ENCODE measurements at places on chromosomes 4 and X.

DNA sequence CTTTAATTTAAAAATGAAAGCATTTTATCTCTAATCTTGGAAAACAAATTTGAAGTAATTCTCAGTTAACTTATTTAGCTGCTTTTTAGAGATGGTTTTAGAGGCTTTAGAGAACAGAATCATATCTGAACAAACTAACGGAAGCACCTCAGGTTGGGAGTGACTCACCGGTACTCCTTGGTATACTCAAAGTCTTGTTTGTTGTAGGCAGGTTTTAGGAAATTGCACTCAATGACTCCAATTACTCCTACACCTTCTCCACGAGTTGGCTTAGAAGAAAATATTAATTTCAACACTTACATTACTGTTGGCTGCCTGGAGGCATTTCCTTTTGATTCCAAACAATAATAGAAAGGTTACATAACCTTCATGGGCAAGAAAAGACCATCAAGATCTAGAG, 23.6 kb downstream of the MORC4 start:
- DNase-seq, result no peak

DNA sequence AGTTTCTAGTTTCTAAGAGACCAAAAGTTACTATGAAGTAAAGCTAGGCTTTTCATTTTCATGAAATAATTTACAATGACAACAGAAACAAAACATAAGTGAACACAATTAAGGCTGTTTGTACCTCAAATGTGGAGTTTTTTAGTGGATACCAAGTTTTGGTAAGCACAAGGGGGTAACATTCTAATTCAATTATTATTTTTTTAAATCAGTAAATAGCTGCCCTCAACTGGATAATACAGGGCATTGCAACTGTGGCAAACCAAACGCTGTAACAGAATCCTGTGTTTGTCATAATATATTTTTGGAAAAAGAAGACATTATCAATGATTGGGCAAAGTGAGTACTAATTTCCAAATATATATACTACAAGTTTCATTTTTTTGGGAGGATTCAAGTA, 150.3 kb downstream of the FBXW7 start:
- no peak for DNase-seq

DNA sequence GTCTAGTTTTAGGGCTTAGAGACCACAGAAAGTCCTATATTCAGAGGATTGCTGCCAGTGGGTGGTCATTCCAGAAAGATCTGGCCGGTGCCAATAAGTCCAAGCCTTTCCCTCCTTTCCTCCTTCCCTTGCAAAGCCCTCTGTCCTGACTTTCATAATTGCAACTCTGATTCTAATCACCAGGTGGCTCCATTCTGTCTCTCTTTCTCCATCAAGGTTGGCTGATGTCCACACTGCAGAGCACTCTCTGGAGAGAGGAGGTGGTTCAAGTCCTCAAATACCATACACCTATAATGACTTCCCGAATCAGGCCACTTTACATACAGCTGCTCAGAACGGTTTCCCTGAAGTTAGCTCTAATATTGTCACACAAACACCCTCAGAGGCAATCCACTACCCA, 22.4 kb upstream of the ARMCX4 start:
- no peak for DNase-seq

- DNase-seq, result no peak
Observed at GRCh38 chrX:12878536-12878935, 11.7 kb downstream of the TLR7 start.

- no peak for DNase-seq
Observed at GRCh38 chr4:140061659-140062289, 92.2 kb downstream of the MAML3 start.

GRCh38 chr4:127045861-127046260, 586.9 kb upstream of the INTU start:
- peak; percentile 41 for DNase-seq

GRCh38 chr4:3423406-3423805, 18.4 kb upstream of the HGFAC start:
- no peak for DNase-seq

GRCh38 chrX:11478026-11478425, 184.8 kb downstream of the AMELX start:
- no peak for DNase-seq

- no peak for DNase-seq
Observed at GRCh38 chr4:169099771-169100180, 89.7 kb upstream of the CBR4 start.

GRCh38 chrX:48893556-48894348, 3.8 kb downstream of the TIMM17B start:
- DNase-seq, result no peak

- no peak for DNase-seq
Observed at GRCh38 chr4:95439896-95440295, 108.9 kb downstream of the UNC5C start.

- DNase-seq, result no peak
Observed at GRCh38 chr4:80538276-80538926, 202.9 kb downstream of the CFAP299 start.

DNA sequence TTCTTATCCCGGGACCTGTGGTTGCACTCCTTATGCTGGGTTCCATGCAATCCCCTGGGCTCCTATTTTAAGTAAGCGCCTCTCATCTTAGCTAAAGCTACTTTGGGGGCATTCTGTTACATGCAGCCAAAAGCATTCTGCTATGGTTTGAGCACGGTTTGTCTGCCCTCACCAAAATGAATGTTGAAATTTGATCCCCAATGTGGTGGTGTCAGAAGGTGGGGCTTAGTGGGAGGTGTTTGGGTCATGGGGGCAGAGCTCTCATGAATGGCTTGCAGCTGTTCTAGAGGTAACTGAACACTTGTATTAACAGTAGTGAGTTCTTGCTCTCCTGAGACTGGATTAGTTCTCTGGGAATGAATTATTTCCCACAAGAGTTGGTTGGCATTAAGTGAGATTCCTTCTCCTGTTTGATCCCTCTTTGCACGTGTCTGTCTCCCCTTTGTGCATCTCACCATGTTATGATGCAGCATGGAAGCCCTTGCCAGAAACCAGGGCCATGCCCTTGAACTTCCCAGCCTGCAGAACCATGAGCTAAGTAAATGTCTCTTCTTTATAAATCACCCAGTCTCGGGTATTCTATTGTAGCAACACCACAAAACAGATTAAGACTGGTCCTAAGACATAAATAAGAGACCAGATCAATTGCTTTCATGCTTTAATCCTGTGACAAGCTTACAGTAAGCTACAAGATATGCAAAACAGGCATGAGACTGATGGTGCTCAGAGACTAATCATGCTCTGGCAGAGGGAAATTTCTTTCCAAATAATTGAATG, 141.8 kb downstream of the TSPAN5 start:
- no peak for DNase-seq

GRCh38 chr4:82525307-82525911, 36.4 kb downstream of the TMEM150C start:
- no peak for DNase-seq

- no peak for DNase-seq
Observed at GRCh38 chr4:96504386-96504785, 664.5 kb downstream of the PDHA2 start.

- DNase-seq, result peak; percentile 85
Observed at GRCh38 chr4:168421671-168422070, 58.6 kb downstream of the DDX60L start.

DNA sequence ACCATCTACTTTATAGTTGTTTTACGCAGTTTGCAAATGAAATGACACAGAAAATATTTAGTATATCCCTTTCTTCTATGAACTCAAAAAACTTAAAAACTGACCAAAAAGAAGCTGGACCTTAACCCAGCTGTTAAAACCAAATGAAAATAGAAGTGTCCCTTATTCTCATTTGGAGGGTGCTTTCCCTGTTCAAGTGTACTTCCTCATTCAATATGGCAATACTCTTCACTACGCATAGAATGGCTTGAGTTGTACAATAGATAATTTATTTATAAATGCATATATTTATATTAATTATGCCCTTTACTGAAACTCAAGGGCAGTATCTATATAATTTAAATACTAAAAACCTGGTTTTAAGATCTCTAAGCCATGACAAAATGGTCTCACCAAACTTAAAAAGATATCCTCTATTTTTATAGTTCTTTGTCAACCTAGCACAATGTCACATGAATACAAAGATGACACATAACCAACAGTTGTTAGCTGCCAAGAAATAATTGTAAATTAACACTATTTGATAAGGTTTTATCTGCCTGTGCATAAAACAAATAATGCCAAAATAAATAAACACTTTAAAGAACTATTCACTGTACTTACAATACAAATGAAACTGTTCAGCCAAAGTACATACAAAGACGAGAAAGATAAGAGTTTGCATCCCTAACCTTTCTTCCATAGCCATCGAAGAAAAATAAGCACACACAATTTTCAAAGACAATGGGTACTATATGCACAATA, 25.2 kb downstream of the YTHDC1 start:
- DNase-seq, result no peak

GRCh38 chr4:23970201-23970850, 80.5 kb upstream of the PPARGC1A start:
- no peak for DNase-seq

- DNase-seq, result peak; percentile 59
Observed at GRCh38 chr4:55866973-55867574, 13.6 kb downstream of the EXOC1 start.

DNA sequence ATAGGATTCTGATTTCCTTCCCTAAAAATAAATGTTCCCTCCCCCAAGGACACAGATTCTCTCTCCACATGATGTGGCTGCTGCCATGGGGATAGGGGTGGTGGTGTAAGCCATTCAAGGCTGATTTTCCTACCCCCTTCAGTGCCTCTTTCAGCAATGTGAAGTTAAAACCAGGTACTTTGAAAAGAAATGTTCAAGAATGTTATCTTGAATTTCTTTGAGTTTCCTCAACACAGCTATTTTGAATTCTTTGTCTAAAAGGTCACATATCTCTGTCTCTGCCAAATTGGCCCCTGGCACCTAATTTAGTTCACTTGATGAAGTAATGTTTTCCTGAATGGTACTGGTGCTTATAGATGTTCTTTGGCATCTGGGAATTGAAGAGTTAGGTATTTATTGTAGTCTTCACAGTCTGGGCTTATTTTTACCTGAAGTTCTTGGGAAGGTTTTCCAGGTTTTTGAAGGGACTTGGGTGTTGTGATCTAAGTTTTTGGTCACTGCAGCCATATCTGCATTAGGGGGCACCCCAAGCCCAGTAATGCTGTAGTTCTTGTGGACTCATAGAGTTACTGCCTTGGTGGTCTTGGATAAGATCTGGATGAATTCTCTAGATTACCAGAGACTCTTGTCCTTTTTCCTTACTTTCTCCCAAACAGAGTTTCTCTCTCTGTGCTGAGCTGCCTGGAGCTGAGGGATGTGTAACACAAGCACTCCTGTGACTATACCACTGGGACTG, 7.6 kb upstream of the DIPK2B start:
- no peak for DNase-seq

DNA sequence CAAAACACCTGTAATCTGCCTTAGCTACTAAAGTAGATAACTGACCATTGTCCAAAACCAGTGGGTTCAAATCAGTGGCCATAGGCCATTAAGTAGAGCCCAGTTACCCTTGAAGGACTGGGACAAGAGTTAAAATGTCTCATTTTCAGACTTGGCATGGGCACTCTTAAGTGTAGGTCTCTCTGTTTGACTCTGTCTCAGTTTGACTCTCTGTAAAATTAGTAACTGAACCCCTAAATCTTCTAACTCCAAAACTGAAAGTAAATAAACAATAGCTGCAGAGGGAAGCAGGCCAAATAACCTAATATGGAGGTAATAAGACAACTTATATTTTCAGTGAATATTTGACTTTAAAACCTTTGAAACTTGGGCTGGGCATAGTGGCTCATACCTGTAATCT, 89.1 kb downstream of the SLC16A2 start:
- DNase-seq, result no peak

DNA sequence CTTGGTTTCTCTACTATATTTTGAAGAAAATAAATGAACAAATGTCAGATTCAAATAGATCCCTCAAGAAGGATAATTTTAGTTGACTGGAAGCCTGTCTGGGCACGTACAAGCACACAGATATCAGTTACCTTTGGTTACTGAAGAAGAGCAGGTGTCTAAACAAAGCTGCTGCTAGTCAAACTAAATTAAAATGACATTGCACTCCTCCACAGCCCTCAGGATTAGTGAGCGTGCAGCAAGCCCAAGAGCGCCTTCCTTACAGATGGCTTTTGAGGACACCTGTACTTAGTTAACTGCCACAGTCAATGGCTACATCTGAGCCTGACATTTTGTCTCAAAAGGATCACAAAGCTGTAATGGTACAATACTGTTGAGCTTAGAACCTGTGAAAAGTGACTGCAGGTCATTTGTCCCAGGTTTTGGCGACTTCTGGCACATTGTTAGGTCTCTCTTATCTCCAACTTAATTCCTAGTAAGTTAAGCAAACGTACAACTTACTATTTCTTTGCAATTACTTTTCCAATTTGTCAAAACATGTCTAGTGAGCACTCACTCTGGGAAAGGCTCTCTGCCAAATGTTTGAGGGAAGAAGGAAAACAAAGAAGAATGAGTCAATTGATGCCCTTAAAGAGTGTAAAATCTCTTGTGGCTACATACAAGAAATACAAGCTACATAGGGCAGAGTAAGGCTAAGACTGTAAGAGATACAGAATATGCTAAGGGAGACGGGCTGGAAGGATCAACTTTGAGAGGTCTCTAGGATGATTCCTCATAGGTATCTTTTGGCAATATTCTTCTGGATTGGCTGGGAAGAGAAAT, 25.6 kb upstream of the DAPP1 start:
- DNase-seq, result no peak

DNA sequence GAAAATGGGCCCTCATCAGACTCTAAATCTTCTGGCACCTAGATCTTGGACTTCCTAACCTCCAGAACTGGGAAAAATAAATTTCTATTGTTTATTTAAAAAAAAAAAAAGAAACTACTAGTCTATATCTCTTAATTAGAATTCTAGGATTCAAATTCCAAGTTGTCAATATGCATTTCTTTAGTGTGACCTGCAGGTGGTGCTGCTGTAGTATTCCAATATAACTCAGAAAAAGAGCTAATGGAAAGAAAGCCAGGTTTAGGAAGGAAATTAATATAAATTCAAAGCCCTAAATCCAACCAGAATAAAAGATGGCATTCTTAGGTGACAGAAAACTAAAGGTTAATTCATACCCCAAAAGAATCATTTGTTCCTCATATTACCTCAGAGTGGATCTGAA, 80.0 kb upstream of the NALF2 start:
- DNase-seq, result no peak

- no peak for DNase-seq
Observed at GRCh38 chrX:95878874-95879273, 805.8 kb upstream of the DIAPH2 start.

GRCh38 chrX:68934421-68934820, 105.6 kb downstream of the EFNB1 start:
- no peak for DNase-seq

DNA sequence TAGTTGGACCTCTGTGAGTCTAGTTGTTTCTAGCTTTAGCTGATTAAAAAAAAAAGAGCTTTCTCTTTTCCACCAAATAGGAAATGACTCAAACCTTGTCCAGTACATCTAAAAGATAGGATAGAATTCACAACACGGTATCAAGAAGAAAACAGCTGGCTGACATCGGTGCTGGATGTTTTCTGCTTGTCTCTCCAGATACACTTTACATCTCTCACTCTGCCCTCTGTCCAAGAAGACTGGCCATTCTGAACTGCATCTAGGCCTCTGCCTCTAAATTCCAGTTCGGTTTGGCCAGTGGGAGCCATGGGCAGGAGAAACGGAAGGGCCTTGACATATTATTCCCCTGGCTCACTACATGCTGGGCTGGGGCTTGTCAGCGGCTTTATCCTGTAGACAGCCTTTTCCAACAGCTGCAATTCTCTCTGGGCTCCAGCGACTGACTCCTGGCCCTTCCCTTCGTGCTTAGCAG, 57.3 kb upstream of the SHISA3 start:
- DNase-seq, result no peak

- no peak for DNase-seq
Observed at GRCh38 chrX:75638332-75638731, 115.5 kb upstream of the ZDHHC15 start.
